ENCODE measurements at places on chromosomes 6 and 20.

DNA sequence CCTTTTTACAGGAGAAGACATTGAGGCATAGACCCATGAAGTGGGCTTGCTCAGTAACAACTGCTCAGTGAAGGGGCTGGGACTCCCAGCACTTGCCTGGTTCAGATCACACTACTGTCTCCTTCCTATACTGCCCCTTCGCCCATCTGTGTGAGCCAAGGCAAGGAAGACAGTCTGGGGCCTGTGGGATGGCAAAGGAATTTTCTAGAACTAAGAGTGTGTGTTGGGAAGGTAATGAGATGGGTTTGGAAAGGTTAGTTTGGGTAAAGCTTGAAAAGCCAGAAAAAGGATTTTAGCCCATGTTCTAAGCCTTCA lies 213.3 kb upstream of the AGPAT4 start:
- no peak for DNase-seq

DNA sequence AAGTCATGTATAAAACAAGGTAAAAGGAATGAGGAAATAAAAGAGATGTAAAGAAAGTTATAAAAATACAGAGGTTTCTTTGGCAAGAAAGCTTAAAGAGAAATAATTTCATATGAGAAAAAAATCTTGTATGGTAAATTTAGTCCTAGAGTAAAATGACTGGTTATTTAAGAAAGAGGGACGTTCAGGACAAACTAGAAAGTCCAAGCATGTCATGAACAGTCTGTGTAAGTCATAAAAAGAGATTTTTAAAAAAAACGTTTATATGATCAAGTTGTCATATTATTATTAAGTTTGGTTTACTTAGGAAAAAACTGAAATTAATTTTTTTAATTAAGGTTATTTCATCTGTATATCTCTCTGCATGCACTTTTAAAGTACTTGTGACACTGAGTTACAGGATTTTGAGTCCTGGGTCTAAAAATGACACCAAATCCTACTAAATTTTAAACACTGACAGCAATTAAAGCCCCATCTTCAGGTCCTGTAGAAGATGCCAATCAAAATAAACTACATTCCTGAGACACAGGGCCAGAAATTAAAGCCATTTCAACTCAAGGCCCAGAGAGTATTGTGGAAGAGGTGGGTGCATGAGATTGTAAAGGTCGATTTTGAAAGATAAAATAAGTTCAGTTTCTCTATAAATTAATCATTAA lies 62.4 kb downstream of the AGPAT4 start:
- no peak for DNase-seq

DNA sequence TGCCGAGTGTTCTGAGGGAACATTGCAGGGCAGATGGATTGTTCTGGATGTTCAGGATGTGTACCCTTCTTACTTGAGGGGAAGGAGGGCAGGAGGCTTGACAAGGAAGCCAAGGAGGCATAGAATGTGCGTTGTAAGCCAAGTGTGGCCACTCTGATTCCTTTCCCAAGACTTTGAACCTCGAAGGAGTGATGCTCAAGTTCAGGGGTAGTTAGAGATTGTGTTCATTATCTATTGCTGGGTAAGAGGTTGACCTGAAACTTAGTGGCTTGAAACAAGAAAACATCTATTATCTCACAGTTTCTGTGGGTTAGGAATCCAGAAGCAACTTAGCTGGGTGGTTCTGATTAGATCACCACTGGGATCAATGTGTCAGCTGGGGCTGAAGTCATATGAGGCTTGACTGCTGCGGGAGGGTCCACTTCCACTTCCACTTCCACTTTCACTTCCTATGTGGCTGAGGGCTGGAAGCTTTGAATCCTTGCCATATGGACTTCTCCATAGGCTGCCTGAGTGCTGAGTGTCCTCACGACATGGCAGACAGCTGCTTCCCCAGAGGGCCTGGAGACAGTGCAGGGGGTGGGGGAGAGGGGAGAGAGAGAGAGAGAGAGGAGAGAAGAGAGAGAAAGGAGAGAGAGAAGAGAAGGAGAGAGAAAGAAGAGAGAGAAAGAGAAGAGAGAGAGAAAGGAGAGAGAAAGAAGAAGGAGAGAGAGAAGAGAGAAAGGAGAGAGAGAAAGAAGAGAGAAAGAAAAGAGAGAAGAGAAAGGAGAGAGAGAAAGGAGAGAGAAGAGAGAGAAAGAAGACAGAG lies 6.9 kb upstream of the CD40 start:
- peak; percentile 98 for DNase-seq

DNA sequence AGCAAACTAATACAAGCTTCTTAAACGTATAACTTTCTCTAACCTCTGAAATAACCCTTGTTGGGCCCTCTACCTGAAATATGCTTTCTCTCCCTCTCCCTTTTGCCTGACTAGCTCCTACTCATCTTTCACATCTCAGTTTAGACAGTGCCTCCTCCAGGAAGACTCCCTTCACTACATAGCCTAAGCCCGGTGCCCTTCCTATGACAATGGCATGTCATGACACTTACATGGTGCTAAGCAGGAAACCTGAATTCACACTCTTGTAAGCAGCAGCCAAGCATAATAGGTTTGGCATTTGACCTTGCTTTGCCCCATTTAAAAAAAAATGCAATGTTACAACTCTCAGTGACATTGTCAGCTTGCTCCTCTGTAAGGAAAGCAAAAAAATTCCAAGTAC lies 33.1 kb upstream of the FBXL4 start:
- DNase-seq, result no peak

- DNase-seq, result no peak
These were observed 185.3 kb upstream of the SUPT3H start for GRCh38 chr6:45563041-45563440.

- no peak for DNase-seq
These were observed 155.8 kb downstream of the EYA4 start for GRCh38 chr6:133396984-133397348.
